ENCODE measurements at places on chromosomes 16 and 17.

DNA sequence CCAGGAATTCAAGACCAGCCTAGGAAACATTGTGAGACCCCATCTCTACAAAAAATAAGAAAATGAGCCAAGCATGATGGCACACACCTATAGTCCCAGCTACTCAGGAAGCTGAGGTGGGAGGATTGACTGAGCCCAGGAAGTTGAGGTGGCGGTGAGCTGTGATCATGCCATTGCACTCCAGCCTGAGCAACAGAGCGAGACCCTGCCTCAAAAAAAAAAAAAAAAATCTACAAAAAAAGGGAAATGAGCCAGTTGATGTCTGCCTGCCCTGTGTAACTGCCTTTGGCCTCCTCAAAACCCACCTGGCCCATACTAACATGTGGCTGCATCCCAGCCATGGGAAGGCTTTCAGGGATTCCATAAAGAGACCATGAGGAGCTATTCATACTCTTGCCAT is 4.5 kb downstream of the RANBP10 start:
- no peak for DNase-seq

DNA sequence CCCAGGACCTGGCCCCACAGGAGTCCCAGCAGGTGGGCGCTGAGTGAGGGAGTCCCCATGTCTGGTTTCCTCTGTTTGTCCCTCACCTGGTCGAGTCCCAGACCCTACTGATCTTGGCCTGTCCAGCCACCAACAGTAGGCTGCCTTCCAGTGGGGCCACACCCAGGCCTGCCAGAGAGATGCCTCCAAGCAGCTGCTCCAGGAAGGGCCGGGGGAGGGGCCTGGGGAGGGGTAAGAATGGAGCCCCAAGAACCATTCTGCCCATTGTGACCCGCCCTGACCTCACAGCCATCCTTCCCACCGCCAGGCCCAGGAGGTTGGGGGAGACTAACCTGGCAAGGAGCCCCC is 736 bp downstream of the SPATA20 start:
- no peak for DNase-seq

- no peak for DNase-seq
These were observed 7.5 kb upstream of the SMTNL2 start for GRCh38 chr17:4576729-4577322.

GRCh38 chr16:11670171-11671131 is 2.2 kb downstream of the SNN start:
- DNase-seq: no peak

DNA sequence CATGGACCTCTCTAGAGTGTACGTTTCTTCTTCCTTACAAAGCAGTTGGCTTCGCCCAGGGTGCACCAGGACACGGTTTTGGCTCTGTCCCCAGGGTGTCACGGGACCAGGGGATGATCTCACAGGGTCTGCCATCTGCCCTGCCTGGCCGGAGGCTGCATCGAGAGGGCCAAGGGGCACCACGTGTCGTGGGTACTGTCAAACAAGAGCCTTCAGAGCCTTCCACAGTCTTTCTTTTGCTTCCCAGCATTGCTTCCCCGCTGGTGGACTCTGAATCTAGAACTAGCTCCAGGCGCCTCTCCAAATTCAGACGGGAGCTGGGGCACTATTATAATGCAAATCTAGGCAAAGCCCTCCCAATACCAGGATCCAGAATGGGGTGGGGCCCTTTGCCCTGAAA is 47.9 kb downstream of the MAPT start:
- no peak for DNase-seq

DNA sequence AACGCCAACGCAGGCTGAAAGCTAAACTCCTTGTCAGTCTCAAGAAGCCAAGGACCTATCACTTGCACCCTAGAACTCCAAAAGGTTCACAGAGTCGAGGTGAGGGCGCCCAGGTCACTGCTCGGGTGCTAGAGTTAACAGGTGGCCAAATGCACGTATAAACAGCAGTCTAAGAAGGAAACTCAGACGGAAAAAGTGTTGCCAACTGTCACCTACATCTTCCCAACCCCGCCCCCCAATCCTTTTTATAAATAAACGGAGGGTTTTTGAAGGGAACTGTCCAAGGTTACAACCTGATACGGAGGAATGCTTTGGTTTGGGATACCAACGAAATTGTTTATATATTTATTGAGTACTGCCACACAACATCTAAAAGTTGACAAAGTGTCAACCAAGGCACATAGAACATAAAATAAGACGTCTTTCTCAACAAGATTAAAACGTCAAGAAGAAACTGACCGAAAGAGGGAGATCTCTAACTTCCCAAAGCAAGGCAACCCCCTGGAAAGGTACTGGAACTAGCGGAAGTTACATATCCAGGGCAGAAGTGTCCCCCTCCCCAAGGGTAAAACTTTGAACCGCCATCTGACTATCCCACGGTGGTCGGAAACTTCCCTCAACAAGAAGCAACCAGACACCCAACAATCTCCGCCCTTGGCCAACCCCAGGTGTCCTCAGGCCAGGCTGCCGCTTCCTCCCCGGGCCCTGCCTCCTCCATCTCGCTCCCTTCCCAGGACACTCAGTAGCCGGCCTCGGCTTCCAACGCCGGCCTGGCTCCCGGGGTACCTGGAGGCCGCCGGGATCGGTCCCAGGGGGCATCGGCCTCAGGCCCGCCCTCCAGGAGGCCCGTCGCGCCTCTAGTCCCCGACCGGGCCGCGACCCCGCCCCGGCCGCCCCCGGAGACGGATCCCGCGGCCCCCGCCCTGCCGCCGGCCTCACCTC is 982 bp downstream of the SPAG9 start:
- peak; percentile 6 for DNase-seq

- no peak for DNase-seq
These were observed 15.2 kb downstream of the TRAF7 start for GRCh38 chr16:2170587-2171435.

- no peak for DNase-seq
These were observed 28.4 kb downstream of the KDM8 start for GRCh38 chr16:27231692-27232060.

Data from NCI-H187 (cell line).